ENCODE measurements at places on chromosomes 7 and 10.

DNA sequence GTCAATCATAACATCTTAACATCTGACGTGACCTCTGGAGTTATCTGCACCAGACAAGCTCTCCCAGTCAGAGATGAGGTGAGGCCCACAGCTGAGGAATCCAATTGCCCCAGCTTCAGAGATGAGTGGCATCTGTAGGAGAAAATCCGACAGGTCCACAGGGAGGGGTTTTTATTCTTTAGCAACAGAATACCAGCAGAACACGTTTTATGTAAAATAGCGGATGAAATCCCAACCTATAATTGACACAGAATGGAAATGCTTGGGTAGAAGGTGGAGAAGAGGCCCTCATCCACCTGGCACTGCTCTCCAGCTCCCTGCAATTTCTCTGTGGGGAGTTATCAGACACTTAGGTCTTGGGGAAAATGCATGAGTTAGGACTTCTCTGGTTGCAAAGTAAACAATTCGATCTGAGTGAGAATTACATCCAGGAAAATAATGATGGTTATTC lies 144.2 kb upstream of the NRP1 start:
- no peak for DNase-seq

DNA sequence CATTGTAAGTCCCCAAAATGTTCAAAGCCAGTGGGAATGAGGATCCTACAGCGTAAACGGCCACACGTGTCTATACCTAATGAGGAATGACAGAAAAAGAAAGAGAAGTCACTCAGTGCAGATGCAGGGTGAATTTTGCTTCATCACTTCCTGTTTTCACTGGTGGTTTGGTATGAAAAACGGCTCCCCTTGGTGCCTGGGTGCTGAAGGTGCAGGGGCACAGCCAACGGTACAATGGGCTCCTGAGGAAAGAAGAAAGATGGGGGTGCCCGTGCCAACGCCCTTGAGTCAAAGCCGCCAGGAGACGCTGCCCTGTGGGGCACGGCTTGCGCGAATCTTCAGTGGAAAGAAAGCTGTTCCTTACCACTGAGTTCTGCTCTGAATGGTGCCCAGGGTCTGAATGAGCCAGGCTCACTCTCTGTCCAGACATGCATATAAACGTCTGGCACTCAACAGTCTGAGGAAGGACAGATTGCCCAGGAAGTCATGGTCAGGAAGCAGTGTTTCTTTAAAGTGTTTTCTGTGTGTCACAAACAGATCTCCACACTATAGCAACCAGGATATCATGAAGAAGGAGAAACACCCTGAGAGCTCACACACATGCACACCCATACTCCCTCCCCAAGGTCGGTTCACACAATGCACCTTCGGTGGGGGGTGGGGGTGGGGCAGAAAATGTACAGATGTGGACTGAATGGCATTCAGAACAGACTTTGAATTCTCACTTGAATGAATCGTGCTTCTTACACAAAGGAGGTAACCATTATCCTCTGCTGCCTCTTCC lies 105.8 kb downstream of the ELMO1 start:
- no peak for DNase-seq

DNA sequence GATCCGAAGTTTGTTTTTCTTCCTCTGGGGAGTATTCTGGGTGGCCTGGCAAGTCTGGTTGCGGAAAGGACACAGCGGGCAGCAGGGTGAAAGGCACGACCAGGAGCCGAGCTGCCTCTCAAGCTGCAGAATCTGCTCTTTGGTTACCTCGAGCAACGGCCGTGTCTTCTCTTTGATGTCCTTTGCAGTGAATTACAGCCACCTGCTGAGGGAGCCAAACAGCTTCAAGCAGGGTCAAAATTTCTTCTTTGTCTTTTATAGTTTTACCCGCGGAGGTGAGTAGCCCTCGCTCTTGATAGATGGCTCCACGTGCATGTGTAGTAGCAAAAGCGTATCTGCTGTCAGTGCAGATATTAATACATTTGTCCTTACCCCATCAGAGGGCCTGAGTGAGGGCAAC lies 177.3 kb upstream of the MBL2 start:
- DNase-seq: peak; percentile 59

- DNase-seq: no peak
Measured at GRCh38 chr7:151513133-151513532, 6.6 kb downstream of the RHEB start.

DNA sequence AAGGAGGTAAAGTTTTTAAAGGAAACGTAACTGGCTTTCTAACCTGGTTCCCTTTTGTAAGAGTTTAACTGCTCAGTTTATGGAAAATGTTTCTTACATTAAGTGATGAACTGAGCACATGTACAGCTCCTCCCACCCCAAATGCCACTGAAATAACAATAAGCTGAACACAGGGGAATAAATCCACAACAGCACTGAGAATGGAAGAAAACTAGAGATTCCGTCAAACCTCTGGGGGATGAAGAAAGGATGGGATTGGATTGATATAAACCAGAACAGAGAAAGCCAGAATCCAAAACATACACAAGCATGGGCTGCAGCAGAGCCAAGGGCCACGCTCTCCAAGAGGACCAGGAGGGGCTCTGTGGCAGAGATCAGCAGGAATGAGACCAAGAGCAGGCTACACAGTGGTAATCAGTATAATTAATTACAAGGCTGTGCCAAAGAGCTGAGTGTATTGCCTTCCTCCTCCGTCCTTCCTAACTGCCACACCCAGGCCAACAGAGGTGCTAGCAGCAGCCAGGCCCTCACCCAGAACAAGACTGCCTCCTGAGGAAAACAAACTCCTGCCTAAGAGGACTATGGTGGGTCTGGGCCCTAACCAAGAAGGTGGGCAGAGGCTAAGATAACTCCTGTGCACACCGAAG lies 73.9 kb downstream of the KIAA1549 start:
- no peak for DNase-seq

DNA sequence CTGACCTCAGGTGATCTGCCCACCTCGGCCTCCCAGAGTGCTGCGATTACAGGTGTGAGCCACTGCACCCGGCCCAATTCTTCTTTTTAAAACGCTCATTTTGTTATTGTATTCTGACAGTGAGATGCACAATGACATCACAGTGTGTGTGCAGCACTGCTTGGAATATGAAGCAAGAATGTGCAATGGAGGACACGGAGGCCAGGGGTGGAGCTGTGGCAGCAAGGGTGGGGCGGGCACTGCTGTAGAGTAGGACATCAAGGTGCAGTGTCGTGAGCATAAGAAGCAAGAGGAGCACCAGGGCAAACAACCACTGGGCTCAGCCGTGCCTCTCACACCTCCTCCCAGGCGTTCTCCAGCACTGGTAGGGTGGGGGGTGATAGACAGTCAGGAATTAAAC lies 26.8 kb upstream of the GRID1 start:
- DNase-seq: peak; percentile 62
